IMR-90 (cell line): ENCODE measurements at places on chromosomes 13 and 19.

GRCh38 chr13:110057052-110057451 lies 249.9 kb downstream of the COL4A1 start:
- DNase-seq, result no peak

DNA sequence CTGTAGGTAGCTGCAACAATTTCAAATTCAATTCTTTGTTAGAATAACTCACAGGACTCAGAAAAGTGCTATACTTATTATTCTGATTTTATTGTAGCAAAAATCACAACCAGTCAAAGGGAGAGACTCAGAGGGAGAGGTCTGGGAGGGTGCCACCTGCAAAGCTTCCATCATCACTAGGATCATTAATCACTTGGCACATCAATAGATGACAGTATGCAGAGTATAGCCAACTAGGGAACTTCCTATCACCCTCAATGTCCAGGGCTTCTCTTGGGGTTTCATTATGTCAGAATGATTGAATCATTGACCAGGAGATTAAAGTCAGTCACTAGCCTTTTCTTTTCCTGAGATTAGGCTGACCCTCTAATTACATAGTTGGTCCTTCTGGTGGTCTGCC lies 431.3 kb upstream of the ATXN8OS start:
- DNase-seq, result no peak

DNA sequence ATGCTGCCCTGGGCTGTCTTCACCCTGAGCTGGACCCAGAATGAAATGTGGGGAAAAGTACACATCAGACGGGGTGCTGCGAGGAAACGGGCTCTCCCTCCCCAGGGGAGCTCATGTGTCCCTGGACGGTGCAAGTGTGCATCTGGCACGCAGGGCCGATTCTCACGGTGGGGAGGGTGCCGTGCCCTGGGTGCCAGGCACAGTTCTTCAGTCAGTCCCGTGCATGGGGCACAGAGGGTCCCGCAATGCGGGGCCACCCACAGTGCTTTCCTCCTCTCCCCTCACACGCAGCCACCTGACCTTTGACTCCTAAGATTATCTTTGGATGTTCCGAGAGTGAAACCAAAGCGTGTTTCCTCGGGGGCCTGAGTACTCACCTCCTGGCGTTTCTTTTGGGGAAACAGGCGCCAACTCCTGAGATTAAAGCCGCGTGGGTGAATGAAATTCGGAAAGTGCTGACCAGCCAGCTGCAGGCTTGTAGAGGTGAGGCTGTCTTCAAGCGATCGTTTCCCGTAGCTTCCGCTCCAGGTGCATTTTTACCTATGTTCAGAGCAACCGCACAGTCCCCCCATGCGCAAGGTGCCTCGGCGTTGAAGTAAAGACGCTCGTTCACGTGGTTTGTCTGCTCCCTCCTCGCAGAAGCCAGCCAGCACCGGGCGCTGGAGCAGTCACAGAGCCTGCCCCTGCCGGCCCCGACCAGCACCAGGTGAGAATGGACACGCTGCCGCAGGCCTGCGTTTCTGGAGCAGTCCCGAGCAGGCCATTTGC lies 17.5 kb upstream of the F7 start:
- DNase-seq, result no peak

DNA sequence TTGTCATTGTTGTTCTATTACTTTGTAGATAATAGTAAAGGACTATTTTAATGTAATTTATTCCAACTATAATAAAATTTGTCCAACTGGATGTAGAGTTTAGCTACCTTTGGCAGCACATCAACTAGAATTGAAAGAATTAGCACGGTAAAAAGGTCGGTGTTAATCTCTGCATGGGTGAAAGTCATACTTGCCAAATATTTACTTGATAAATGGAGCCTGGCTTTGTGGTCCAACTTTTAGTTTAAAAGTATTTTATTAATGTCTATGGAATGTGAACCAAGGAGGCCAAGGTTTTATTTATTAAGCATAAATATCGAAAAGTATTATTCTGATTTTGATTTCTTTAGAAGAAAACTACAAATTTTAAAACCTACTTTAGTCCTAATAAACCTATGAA lies 1389.0 kb downstream of the PCDH9 start:
- no peak for DNase-seq

GRCh38 chr19:33434069-33434885 lies 60.8 kb downstream of the CEBPG start:
- DNase-seq, result no peak

DNA sequence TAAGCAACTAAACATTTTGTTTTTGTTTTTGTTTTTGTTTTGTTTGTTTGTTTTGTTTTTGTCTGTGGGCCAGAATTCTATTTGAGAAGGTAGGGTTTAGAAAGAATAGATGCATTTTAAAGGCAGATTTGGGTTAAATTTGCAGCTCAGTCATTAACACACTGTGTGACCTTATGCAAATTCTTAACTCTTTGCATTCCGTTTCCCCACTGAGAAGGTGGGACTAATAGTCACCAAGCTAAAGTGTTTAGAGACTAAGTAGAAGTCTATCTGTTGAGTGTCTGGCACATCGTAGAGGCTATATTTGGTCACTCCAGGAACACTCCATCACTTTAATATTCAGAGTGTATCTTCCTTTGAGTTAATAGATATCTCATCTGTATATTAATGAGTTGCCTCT lies 87.1 kb downstream of the CCNA1 start:
- DNase-seq, result no peak

DNA sequence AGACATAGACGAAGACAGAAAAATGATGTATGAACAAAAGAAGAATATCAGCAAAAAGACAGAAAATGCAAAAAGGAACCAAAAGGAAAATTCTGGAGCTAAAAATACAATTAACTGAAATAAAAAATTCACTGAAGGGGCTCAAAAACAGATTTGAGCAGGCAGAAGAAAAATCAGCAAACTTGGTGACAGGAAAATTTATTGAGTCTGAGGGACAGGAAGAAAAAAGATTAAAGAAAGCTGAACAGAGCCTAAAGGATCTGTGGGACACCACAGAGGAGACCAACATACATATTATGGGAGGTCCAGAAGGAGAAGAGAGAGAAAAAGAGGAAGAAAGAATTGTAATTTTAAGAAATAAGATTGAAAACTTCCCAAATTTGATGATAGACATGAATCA lies 7.4 kb upstream of the LSR start:
- no peak for DNase-seq
